Sciatic nerve (tissue), 2 donors: ENCODE measurements at places on chromosomes 5 and 9.

- no peak for DNase-seq
Observed at GRCh38 chr5:77065256-77065655, 21.8 kb downstream of the ZBED3 start.

GRCh38 chr9:95923794-95924193, 48.3 kb downstream of the ERCC6L2 start:
- no peak for DNase-seq

GRCh38 chr9:111136180-111136579, 97.9 kb upstream of the LPAR1 start:
- no peak for DNase-seq

DNA sequence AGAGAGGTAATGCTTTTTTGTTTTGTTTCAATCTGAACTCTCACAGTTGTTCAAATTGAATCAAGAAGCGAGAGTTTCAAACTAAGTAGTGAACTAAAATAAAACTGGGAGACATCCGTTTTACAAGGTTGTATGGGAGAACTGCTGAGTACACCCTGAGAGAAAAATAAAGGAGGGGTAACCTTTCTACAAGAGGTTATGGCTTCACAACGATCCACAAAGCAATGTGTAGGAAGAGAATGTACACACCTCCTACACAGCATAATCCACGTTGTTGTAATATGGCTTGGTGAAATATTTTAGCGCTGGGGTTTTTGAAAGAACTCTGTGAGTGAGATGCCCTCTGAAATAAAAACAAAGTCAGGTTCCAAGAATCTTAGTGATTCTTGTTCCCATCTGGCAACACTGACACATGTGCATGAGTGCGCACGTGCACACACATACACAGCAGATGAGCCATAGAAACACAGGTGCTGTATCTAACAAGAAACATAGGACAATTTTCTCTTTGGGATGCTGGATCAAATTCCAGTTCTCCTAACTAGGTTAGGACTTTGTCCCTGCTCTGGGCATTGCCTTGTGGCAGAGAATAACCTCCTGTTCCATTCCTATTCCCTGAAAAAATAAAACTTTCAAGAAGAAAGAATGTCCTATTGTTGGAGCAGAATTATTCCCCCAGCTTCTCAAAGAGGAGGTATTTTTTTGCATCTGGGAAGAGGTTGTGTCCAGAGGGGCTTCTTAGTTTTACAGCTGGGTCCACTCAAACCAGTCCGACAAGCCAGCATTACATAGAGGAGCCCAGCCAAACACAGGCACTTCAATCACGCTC, 94.5 kb upstream of the EFNA5 start:
- no peak for DNase-seq

DNA sequence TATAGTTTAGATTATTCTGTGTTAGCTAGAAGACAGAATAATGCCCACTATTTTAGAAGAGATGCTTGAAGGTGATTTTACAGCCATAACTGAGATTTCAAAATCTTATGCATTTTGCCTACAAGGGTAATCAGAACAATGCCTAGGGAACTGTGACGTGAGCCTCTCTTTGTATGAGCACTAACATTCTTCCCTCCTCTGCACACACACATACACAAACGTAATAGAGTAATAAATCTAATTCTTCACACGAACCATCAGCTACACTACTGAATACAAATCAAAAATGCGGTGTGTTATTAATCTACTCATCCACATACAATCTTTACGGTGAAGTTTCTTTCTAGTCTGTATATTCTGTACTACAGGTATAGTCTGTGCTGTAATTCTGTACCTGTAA, 227.8 kb downstream of the PLK2 start:
- DNase-seq: no peak

- no peak for DNase-seq
Observed at GRCh38 chr9:79280691-79281090, 291.1 kb upstream of the TLE4 start.

DNA sequence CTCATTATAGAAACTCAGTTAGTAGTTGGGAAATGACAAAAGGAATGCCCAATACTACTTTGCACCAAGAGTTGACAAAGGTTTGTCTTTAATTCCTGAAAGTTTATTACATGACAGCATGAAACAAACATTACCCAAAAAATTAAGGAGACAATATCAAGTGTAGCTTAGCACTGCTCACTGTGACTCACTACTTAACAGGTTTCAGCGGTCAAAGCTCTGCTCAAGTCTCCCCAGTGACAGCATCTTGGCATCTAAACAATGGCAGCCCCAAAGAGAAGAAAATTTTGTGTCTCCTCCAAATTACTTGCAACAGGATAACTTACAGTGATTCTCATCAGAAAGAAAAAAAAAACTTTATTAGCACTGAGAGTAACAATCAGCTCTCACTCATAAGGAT, 1030.2 kb downstream of the EFNA5 start:
- no peak for DNase-seq

DNA sequence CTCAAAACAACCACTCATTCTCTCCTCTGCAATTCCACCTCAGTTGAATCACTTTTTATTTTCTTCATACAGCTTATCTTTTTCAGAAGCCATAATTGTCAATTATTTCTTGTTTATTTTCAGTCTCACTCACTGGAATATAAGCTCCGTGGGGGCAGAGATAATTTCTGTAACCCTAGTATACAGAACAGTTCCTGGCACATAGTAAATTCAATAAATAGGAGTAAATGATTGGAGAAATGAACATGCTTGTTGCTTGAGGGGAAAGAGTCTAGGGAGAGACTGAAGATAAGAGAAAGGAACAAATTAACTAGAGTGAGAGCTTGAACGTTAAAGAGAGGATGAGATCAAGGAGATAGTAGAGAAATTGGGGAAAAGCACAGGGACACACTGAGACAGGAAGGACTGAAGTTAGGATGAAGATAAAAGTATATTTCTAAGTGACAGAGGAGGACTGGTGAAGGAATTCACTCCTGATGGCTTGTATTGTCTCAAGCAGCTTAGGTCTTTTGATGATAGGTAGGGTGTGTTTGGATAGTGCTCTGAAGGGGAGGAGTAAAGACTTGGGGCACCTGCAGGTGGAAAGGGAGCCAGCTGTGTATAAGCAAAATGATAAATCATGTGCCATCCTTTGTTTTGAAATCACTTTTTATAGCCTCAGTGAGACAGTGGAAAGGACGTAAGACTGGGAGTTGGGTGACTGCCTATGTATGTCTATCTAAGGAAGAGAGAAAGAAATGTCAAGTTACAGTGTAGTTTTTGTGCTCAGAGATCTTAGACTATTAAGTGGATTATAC, 2.2 kb downstream of the NAA35 start:
- DNase-seq: no peak
